ENCODE measurements at places on chromosomes 12 and 14.

GRCh38 chr14:90999299-90999698, 61.1 kb downstream of the RPS6KA5 start:
- H3K27ac ChIP-seq: no peak overlapping the region
- no peaks in the 10 kb centered on the region for H3K27me3 ChIP-seq
- DNase-seq: no peak
- no peak overlapping the region for H3K4me3 ChIP-seq
- H3K4me1 ChIP-seq: peaks cover 8% of the 10 kb centered on the region

GRCh38 chr12:79302162-79302814, 388.5 kb downstream of the PAWR start:
- H3K27me3 ChIP-seq: no peaks in the 10 kb centered on the region
- no peaks in the 10 kb centered on the region for H3K4me1 ChIP-seq
- no peaks in the 10 kb centered on the region for H3K36me3 ChIP-seq
- no peak for DNase-seq

DNA sequence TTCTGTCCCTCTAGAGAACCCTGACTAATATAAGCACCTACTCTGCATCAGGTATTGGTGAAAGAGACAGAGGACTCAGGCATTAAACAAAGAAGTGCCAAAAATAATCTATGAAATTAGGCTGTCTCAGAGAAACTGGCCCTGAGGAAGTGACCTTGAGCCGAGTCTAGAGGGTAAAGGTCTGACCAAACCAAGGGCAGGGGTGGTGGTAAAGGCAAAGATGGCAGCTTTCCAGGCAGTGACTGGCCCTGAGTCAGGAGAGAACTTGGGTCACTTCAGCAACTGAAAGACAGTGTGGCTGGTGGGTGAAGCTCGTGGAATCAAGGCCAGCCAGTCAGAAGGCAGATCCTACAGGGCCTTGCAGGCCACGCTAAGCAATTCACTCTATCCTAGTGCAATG, 30.6 kb downstream of the CDKL1 start:
- H3K27ac ChIP-seq: peak overlapping the region; percentile 91
- no peak overlapping the region for H3K4me3 ChIP-seq
- DNase-seq: no peak
- H3K4me1 ChIP-seq: peaks cover 35% of the 10 kb centered on the region

- no peak overlapping the region for H3K4me3 ChIP-seq
- H3K27me3 ChIP-seq: no peaks in the 10 kb centered on the region
- DNase-seq: no peak
- H3K36me3 ChIP-seq: peaks cover 1% of the 10 kb centered on the region
- H3K27ac ChIP-seq: no peak overlapping the region
Observed at GRCh38 chr12:1350934-1351240, 243.5 kb downstream of the FBXL14 start.

DNA sequence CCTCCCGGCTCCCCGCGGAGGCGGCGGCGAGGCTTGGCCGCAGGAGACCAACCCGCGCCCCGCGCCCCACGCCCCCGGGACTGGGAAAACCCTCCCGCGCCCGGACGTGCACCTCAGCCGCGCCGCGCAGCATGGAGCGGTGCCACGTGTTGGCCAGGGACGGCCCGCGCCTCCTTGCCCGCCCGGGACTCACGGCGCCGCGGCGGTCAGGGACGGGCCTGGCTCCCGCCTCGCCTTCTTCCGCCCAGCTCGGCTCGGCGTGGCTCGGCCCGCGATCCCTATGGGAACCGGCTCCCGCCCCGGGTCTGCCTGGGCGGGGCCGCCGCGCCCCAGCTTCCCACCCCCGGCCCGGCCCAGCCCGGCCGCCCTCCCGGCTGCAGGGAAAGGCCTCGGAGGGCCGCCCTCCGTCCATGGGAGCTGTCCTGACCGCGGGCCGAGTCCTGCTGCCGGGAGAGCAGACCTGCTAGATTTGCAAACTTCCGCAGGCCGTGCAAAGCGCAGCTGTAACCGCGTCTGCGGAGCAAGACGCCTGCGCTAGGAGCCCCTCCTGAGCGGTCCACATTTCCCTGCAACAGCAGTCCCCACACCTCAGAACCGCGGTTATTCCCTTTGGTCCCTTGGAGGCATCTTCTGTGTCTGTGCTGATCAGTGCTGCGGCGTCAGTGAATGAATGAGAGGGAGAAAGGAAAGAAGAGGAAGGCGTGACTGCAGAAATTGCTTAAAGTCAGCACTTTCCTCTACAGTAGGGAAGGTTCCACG, at the start of gene CDKL1:
CDKL1 (minus strand) TSS at position 251 of the 759 bp plus-strand sequence. CDS start 1,013 bp downstream, outside the sequence.
- H3K36me3 ChIP-seq: peaks cover 4% of the 10 kb centered on the region
- H3K4me3 ChIP-seq: peak within 1 kb of the TSS; percentile 87
- peaks cover 5% of the 10 kb centered on the region for H3K4me1 ChIP-seq
- H3K27me3 ChIP-seq: no peaks in the 10 kb centered on the region
- DNase-seq: no peak

- H3K36me3 ChIP-seq: no peaks in the 10 kb centered on the region
- H3K27ac ChIP-seq: no peak overlapping the region
- H3K27me3 ChIP-seq: peaks cover 28% of the 10 kb centered on the region
- H3K4me1 ChIP-seq: no peaks in the 10 kb centered on the region
- H3K4me3 ChIP-seq: no peak overlapping the region
Observed at GRCh38 chr12:109760031-109760929, 46.7 kb downstream of the FAM222A start.

DNA sequence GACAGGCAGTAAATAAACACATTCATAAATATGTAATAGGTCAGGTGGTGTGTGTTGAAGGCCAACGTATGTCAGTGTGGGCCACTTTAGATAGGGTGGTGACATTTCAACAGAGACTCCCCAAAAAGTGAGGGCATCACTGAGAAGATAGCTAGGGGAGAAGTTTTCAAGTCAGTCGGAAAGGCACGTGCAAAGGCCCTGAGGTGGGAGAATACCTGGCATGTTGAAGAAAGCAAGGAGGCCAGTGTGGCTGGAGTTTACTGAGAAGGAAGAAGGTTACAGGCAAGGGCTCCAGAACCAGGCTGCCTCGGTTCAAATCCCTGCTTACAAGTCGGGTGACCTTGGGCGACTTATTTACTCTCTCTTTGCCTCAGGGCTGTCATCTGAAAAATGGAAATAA, 11.0 kb upstream of the HEBP1 start:
- H3K4me3 ChIP-seq: no peak overlapping the region
- DNase-seq: no peak
- H3K36me3 ChIP-seq: no peaks in the 10 kb centered on the region
- peaks cover 20% of the 10 kb centered on the region for H3K27me3 ChIP-seq
- no peaks in the 10 kb centered on the region for H3K4me1 ChIP-seq

GRCh38 chr14:90678420-90678819, 137.8 kb downstream of the TTC7B start:
- peaks cover 1% of the 10 kb centered on the region for H3K36me3 ChIP-seq
- H3K27ac ChIP-seq: peak overlapping the region; percentile 19
- H3K27me3 ChIP-seq: no peaks in the 10 kb centered on the region

GRCh38 chr12:108685469-108686260, 45.7 kb downstream of the CORO1C start:
- H3K4me3 ChIP-seq: no peak overlapping the region
- no peaks in the 10 kb centered on the region for H3K36me3 ChIP-seq
- DNase-seq: no peak
- no peaks in the 10 kb centered on the region for H3K27me3 ChIP-seq

DNA sequence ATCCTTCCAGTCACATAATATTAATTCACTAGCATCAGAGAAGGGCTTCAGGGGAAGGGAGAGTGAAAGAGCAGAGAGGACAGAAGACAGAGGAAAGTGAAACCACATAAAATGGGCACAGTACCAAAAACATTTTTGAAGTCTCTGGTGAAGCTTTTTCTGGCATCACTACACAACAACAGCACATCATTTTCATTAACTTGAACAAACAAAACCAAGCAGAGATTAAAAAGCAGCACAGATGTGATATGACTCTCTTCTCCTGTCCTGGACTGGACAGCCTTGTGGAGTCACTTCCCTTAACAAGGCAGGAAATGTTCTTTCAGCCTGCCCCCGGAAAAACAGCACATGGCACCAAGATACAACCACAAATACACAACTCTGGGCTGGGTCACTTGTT, 112.0 kb downstream of the TSPAN8 start:
- no peak overlapping the region for H3K27ac ChIP-seq
- no peaks in the 10 kb centered on the region for H3K4me1 ChIP-seq
- no peak overlapping the region for H3K4me3 ChIP-seq
- no peaks in the 10 kb centered on the region for H3K27me3 ChIP-seq

DNA sequence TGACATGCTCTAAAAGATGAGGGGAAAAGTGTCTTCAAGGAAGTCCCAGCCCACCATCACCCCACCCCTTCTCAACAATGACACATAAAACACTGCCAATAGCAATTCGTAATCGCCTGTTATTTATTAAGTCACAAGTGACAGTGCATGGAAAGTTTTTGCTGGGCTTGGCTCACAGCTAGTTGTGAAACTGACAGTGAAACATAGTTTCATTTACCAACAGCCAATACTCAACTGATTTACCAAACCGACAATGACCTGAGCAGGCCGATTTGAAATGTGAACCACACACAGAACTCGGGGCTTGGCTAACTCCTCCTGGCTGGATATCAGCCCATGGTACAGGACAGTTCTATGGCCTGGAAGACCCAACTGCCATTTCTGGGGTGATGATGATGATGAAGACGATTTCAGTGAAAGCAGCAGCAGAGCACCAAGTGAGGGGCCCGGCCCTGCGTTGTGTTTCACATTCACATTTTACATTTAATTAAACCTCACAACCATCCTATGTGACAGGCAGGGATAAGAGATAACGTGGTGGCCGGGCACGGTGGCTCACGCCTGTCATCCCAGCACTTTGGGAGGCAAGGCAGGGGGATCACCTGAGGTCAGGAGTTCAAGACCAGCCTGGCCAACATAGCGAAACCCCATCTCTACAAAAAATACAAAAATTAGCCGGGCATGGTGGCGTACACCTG, 42.7 kb downstream of the CAMKK2 start:
- DNase-seq: no peak
- no peak overlapping the region for H3K27ac ChIP-seq
- no peaks in the 10 kb centered on the region for H3K27me3 ChIP-seq

- no peak for DNase-seq
- no peak overlapping the region for H3K27ac ChIP-seq
- H3K4me3 ChIP-seq: no peak overlapping the region
- no peaks in the 10 kb centered on the region for H3K36me3 ChIP-seq
- H3K27me3 ChIP-seq: peaks cover 44% of the 10 kb centered on the region
Observed at GRCh38 chr12:118979763-118980406, 1.5 kb upstream of the SRRM4 start.

- H3K27ac ChIP-seq: peak overlapping the region; percentile 98
- no peaks in the 10 kb centered on the region for H3K27me3 ChIP-seq
- H3K4me3 ChIP-seq: peak overlapping the region; percentile 71
- H3K36me3 ChIP-seq: peaks cover 15% of the 10 kb centered on the region
- peaks cover 21% of the 10 kb centered on the region for H3K4me1 ChIP-seq
Observed at GRCh38 chr12:121240484-121241101, 30.7 kb downstream of the P2RX4 start.

- peaks cover 86% of the 10 kb centered on the region for H3K27me3 ChIP-seq
- H3K27ac ChIP-seq: no peak overlapping the region
- H3K36me3 ChIP-seq: no peaks in the 10 kb centered on the region
- no peaks in the 10 kb centered on the region for H3K4me1 ChIP-seq
- H3K4me3 ChIP-seq: no peak overlapping the region
Observed at GRCh38 chr14:36524874-36525745, 5.1 kb upstream of the NKX2-1 start.

DNA sequence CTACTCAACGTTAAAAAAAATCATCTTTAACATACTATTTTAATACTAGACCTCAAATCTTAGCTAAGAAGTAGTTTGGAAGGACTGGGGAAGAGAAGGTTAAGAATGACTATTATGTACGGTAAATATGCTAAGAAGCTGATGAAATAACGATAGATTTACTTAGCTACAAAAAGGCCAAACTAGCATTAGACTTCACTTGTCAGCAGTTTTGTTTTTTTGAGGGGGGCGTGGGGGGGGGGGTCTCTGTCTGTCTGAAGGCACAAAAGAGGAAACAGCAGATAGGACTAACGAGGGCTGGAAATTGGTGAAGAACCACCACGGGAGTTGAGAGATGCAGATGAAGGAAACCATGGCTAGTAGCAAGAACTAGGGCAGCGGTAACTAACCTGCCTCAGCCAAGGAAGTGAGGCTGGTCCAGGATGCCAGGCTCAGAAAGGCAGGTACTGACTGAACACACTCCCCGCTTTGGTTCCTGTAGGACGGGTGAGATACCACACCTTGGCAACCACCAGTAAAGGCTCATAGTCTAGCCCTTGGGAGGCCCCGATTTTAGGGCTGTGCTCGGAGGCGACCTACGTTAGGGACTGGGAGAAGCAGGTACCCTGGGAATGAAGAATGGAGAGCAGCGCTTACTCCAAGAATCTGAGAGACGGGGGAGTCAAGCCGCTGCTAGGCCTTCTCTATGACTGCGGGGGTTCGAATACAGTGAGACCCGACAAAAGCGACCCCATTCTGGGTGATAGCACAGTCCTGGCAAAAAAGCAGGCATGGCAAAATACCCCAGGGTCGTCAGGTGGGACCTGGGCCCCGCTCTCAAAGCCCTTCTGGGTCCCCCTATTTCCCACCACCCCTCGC, 675 bp downstream of the NEDD8 start:
- peak overlapping the region; percentile 89 for H3K27ac ChIP-seq
- peak overlapping the region; percentile 86 for H3K4me3 ChIP-seq
- DNase-seq: no peak
- peaks cover 20% of the 10 kb centered on the region for H3K36me3 ChIP-seq

GRCh38 chr14:105155071-105155651, 13.4 kb downstream of the JAG2 start:
- H3K27me3 ChIP-seq: peaks cover 9% of the 10 kb centered on the region
- no peak for DNase-seq
- no peak overlapping the region for H3K27ac ChIP-seq
- no peaks in the 10 kb centered on the region for H3K4me1 ChIP-seq
- H3K4me3 ChIP-seq: no peak overlapping the region
- peaks cover 2% of the 10 kb centered on the region for H3K36me3 ChIP-seq

DNA sequence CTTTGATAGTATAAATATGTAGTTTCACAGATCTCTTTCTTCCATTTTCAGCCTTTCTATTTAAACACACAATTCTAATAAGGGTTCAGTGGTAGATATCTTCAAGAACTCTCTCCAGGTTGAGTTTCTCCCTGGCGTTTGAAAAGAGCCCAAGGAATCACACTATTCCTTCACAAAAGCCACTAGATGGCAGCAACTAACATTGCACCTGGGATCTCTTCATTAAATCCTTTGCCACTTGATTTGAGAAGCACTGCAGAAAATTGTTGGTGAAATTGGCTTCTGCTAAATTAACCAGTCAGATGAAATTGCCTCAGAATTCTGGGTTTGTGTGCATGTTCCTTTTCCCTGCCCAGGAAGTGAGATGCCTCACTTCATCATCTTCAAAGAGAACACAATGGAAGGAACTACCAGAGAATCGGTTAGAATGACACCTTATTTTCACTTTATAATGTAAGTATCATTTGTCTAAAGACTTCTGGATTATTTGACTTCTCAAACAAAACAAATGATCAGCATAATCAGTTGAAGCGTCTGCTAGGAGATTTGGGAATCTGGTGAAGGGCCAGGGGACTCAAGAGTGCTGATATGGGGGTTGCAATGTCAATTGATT, 6.8 kb downstream of the CCDC198 start:
- no peak overlapping the region for H3K4me3 ChIP-seq
- H3K4me1 ChIP-seq: no peaks in the 10 kb centered on the region
- H3K36me3 ChIP-seq: no peaks in the 10 kb centered on the region
- DNase-seq: no peak
- no peaks in the 10 kb centered on the region for H3K27me3 ChIP-seq
- no peak overlapping the region for H3K27ac ChIP-seq

All from central memory CD8-positive, alpha-beta T cell (primary cell).